Brain microvascular endothelial cell (primary cell): ENCODE measurements at places on chromosomes 6 and 20.
A peak's percentile ranks its signal among the peaks of the same experiment; 100 is the strongest.

GRCh38 chr6:141261016-141261671 is 871.6 kb upstream of the GJE1 start:
- no peak for DNase-seq

DNA sequence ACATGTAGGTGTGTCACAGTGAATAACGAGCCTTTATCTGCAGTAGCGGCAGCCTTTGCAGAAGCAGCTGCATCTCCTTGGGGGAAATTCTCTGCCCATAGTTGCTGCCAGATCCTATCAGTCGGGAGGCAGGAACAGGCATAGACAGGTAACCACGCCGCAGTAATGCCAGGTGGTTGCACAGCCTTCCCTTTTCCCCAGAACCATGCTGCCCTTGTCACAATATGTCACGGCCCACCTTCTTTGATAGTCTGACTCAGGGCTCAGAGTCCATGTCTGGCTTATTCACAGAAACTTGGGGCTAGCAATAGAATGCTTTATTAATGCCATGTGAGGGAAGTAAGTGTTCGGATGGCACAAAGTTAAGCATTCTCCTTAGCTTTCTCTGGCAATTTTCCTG is 76.6 kb downstream of the F13A1 start:
- no peak for DNase-seq

DNA sequence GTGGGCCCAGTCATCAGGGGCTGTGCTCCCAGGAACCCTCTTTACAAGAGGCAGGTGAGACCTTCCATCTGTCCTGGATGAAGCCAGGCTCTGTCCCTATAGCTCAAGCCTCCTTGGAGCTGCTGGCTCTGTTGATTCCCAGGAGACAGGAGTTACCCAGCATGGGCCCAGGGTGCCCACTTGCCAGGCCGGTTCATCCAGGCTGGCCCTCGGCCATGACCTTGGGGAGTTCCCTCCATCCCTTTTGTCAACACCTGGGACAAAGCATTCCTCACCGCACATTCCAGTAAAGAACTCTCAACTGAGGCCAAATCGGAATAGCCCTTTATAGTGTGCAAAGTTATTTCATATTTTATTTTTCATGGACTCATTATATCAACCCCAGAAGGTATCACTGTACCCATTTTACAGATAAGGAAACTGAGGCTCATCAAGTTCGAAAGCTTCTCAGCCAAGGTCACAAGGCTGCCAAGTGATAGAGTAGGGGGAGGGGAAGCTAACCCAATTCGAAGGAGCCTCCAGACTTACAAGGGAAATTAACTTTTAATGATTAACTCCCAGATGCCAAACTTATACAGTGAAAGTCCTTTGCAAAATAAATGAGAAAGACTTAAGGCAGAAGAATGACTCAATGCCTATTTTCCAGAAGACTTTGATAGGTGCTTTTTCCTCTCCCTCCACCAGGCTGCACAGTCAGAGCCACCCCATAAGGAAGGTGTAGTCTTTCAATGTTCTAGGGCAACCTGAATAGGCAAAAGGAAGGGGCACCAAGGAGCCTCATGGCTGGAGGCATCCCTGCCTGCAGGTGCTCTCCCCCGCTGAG is 18.5 kb downstream of the SDC4 start:
- DNase-seq = no peak

- DNase-seq = peak; percentile 11
Measured at GRCh38 chr6:116596815-116597214, 19.5 kb upstream of the RSPH4A start.

- no peak for DNase-seq
Measured at GRCh38 chr6:14863902-14864850, 381.7 kb upstream of the JARID2 start.
